ENCODE measurements at places on chromosomes 1 and 21.

- H3K4me1 ChIP-seq, result peaks cover 7% of the 10 kb centered on the region
- no peaks in the 10 kb centered on the region for H3K27me3 ChIP-seq
- no peaks in the 10 kb centered on the region for H3K36me3 ChIP-seq
- H3K27ac ChIP-seq, result no peak overlapping the region
- H3K4me3 ChIP-seq, result no peak overlapping the region
Observed at GRCh38 chr1:162903246-162903645, 42.3 kb upstream of the CCDC190 start.

GRCh38 chr1:102842606-102843005 is 265.7 kb downstream of the COL11A1 start:
- no peak overlapping the region for H3K27ac ChIP-seq
- H3K4me1 ChIP-seq, result no peaks in the 10 kb centered on the region
- H3K36me3 ChIP-seq, result no peaks in the 10 kb centered on the region

DNA sequence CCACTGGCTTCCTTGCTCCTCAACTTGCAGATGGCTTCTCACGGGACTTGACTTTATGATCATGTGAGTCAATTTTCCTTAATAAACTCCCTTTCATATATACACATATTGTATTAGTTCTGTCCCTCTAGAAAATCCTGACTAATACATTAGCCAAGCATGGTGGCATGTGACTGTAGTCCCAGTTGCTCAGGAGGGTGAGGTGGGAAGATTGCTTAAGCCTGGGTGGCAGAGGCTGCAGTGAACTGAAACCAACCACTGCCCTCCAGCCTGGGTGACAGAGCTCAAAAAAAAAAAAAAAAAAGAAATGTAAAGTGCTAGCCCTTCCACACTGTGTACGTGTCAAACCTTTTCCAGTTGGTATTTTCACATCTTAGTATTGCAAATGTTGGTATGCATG is 857.0 kb downstream of the LTN1 start:
- no peak for DNase-seq
- no peaks in the 10 kb centered on the region for H3K4me1 ChIP-seq
- no peaks in the 10 kb centered on the region for H3K27me3 ChIP-seq
- H3K36me3 ChIP-seq, result no peaks in the 10 kb centered on the region

- no peaks in the 10 kb centered on the region for H3K36me3 ChIP-seq
- H3K27me3 ChIP-seq, result no peaks in the 10 kb centered on the region
- H3K4me3 ChIP-seq, result no peak overlapping the region
- no peaks in the 10 kb centered on the region for H3K4me1 ChIP-seq
- DNase-seq, result no peak
Observed at GRCh38 chr21:41719691-41720090, 47.2 kb downstream of the RIPK4 start.

GRCh38 chr1:177909416-177909815 is 60.4 kb downstream of the SEC16B start:
- H3K36me3 ChIP-seq, result no peaks in the 10 kb centered on the region
- no peaks in the 10 kb centered on the region for H3K4me1 ChIP-seq
- no peaks in the 10 kb centered on the region for H3K27me3 ChIP-seq
- no peak overlapping the region for H3K27ac ChIP-seq
- no peak overlapping the region for H3K4me3 ChIP-seq

DNA sequence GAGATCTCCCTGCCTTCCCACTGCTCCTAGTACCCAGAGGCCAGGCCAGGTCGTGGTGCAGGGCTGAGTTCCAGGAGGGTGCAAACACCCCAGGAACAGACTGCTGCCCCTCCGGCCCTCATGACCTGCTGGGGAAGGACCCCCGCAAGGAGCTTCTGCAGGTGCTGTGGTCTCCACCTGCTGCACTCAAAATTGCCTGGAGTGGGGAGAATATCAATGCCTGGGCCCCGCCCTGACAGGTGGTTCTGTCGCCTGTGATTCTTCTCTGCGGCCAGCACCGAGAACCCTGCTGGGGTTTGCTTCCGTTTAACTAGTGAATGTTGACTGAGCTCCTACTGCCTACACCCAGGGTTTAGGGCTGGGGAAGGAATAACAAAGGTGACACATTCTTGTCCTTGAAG is 2.1 kb upstream of the TFF3 start:
- H3K27ac ChIP-seq, result no peak overlapping the region
- H3K27me3 ChIP-seq, result no peaks in the 10 kb centered on the region
- no peaks in the 10 kb centered on the region for H3K4me1 ChIP-seq

- no peak overlapping the region for H3K4me3 ChIP-seq
- H3K27ac ChIP-seq, result no peak overlapping the region
- H3K36me3 ChIP-seq, result no peaks in the 10 kb centered on the region
- no peaks in the 10 kb centered on the region for H3K4me1 ChIP-seq
- DNase-seq, result no peak
Observed at GRCh38 chr1:27037518-27037917, 24.9 kb upstream of the TENT5B start.

DNA sequence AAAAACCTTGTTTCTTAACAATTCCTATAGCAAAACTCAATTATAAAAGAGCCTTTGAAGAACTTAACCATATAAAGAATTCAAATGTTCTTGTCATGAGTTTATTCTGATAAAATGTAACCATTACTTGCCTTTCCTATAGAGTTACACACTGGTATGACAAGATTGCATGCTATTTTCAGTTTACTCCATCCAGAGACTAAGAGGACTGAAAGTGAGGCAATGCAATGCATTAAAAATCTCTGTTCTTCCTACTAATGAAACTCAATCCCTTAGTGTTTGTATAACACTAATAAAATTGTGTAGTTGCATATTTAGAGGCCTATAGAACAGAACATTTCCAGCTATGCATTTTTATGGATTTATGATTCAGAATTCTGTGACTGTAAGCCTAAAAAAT is 88.1 kb downstream of the COP1 start:
- no peaks in the 10 kb centered on the region for H3K4me1 ChIP-seq
- no peak overlapping the region for H3K4me3 ChIP-seq

GRCh38 chr1:11790880-11791715 is 14.7 kb downstream of the MTHFR start:
- peak; percentile 89 for DNase-seq
- peaks cover 28% of the 10 kb centered on the region for H3K36me3 ChIP-seq
- peak overlapping the region; percentile 88 for H3K27ac ChIP-seq
- peaks cover 26% of the 10 kb centered on the region for H3K4me1 ChIP-seq

GRCh38 chr1:156586892-156587477 is 4.6 kb upstream of the NAXE start:
- no peaks in the 10 kb centered on the region for H3K36me3 ChIP-seq
- peaks cover 2% of the 10 kb centered on the region for H3K4me1 ChIP-seq
- H3K27ac ChIP-seq, result no peak overlapping the region
- H3K27me3 ChIP-seq, result no peaks in the 10 kb centered on the region
- DNase-seq, result no peak

All from ascending aorta (tissue), 2 donors.